Esophagus squamous epithelium (tissue), 5 donors: ENCODE measurements at places on chromosomes 11 and 22. TPM values are rescaled to one million over a fixed set of nuclear protein-coding genes. Genes with fewer than 3 reads are reported as not detected.

Gene TRIM48
- total RNA-seq, result not detected

DNA sequence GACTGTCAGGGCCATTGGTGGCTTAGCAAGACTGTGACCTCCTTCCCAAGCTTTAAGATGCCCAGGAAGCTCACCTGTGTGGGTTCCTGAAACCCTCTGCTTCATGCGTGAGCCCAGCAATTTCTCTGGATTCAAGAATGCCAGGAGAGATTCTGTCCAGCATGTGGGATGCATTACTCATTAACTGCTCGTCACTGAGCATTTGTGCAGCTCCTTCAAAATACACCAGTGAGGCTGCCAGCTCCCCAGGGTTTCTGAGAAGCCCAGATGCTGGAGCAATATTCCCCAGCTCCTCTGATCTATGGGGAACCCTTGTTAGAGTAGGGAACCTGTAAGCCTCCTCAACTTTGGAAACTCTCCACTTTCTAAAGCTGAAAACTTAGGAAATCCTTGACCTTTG, 126.5 kb downstream of the CHST1 start:
- no peak for DNase-seq

DNA sequence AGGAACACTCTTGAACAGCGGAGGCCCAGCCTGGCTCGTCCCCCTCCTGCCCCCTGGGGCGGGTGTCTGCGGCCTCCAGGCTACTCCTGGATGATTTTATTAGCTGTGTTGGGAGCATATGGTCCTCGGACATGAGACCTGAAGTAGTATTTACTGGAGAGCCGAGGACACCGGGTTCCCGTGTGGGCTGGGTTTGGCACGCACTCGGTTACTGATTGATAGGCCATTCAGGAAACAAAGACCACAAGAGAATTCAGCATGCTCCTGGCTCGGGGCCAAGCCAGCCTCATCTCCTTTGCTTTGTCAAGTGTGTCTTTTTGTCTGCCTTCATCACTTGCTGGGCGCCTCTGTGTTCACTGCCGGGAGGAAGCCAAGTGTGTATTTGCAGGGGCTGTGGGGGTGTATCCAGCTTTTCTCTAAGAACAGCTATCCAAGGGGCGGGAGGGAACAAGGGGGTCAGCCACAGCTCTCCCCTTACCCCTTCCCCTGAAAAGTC, 9.7 kb downstream of the FXYD2 start:
- DNase-seq, result no peak

GRCh38 chr11:30314625-30315024, 8.3 kb upstream of the ARL14EP start:
- no peak for DNase-seq
